OCI-LY7 (cell line): ENCODE measurements at places on chromosomes 3 and 15. TPM values are rescaled to one million over a fixed set of nuclear protein-coding genes. Genes with fewer than 3 reads are reported as not detected.

GRCh38 chr3:133572158-133573053 is 1.1 kb upstream of the CDV3 start:
- peak; percentile 91 for DNase-seq

DNA sequence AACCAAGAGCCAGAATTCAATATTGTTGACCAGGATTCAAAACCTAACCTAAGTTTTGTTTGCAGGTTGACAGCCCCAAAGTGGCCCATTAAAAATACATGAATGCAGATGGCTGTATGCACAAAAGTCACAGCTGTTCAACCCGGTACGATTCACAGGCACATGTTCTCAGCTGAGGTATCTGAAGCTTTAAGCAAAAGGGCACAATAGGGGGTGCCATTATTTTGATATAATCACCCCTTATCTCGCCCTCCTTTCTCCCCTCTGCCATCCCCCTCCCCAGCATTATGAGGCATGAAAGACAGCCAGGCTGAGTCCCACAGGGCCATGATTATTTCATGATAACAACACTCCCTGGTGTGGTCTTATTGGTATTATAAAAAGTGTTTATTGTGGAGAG is 264.9 kb downstream of the EBLN2 start:
- no peak for DNase-seq

DNA sequence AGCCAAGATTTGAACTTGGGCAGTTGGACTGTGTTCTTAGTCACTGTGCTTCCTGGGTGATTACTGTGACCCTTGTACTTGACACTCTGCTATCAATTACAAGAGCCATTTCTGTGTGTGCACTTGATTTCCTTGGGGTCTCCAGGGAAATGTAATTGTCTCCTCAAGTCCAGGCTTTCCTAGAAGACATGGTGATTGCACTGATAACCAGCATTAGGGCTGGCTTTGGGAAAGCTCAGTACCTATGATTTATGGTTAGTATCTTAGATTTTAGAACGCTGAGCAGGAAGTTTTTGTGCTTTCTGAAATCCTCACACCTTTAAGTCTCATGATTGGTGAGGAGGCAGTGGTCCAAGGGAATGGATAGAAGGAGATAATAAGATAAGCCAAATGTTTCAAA is 1.6 kb upstream of the CLDN11 start:
- no peak for DNase-seq

GRCh38 chr3:31958701-31959152 is 22.3 kb downstream of the OSBPL10 start:
- no peak for DNase-seq

GRCh38 chr15:51119120-51119519 is 24.4 kb upstream of the TNFAIP8L3 start:
- no peak for DNase-seq

DNA sequence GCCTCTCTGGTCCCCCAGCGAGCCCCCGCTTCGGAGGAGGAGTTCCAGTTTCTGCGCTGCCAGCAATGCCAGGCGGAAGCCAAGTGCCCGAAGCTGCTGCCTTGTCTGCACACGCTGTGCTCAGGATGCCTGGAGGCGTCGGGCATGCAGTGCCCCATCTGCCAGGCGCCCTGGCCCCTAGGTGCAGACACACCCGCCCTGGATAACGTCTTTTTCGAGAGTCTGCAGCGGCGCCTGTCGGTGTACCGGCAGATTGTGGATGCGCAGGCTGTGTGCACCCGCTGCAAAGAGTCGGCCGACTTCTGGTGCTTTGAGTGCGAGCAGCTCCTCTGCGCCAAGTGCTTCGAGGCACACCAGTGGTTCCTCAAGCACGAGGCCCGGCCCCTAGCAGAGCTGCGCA is 3.5 kb downstream of the PML start:
- no peak for DNase-seq

DNA sequence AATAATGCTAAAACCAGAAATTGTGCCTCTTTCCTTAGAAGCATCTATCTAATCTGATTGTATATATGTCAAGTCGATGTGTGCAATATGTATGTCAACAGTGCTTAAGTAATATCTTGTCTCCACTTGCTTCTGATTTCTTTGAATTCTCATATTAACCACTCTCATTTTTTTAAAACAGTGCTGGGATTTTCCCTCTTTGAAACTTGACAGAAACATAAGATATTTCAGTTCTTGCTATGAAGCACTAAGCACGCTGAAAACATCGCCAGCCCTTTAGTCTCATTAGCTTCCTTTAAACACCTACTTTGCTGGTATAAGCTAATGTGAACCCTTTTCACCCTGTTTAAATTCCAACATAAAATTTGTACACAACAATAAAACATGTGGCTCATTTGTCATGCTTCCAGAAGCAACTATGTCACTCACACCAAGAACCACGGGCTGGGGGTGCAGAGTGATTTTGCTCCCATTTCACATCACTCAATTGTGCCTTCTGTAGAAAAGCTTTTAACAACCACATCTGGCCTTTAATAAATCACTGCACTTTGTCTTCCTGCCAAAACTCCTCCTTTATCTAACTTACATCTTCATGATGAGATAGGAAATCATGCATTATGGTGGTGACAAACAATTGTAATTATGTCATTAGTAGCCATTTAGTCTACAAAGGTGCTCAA is 185.2 kb downstream of the FOXP1 start:
- no peak for DNase-seq

- DNase-seq = peak; percentile 82
These were observed 1.7 kb downstream of the HYAL2 start for GRCh38 chr3:50320853-50321335.

DNA sequence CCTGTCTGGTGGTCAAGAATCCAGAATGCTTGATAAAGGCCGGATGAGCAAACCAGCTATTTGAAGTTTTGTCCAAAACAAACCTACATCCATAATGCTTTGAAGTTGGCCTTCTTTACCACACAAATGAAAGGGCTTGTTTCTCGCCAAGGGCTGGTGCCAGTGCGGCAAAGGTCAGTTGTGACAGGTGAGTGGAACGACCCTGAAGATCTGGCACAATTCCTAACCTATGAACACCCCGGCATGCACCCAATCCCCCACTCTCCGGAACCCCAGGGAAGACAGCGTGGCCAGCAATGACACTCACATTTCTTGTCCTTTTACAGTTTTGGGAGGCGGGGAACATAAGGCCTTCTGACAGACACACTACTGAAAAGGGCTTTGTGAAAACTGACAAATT is 90.6 kb downstream of the ATP10A start:
- no peak for DNase-seq

DNA sequence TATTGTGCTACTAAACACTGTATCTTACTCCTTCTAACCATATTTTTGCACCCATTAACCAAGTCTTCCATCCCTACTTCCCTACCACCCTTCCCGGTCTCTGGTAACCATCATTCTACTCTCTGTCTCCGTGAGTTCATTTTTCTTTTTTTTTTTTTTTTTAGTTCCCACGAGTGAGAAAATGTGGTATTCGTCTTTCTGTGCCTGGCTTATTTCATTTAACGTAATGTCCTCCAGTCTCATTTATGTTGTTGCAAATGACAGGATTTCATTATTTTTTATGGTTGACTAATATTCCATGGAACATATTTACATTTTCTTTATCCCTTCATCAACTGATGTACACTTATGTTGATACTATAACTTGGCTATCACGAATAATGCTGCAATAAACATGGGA is 31.7 kb downstream of the TJP1 start:
- no peak for DNase-seq

DNA sequence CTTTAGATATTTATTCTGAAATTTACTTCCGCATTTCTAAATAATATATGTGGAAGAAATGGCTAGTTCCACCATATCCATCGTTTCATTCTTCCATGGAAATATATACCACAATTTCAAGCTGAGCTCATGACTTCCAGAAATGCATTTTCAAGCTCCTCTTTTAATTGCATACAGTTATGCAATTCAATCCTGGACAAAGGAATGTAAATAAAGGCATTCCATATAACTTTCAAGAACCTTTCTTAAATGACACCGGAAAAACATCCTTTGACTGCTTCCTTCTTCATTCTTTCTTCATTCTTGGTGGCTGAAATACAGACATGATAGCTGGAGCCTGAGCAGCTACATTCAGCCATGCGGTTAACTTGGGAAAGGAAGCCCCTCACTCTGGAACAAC is 185.2 kb upstream of the GADL1 start:
- DNase-seq = no peak

- DNase-seq = no peak
These were observed 148.5 kb downstream of the WDR76 start for GRCh38 chr15:43975326-43975725.

DNA sequence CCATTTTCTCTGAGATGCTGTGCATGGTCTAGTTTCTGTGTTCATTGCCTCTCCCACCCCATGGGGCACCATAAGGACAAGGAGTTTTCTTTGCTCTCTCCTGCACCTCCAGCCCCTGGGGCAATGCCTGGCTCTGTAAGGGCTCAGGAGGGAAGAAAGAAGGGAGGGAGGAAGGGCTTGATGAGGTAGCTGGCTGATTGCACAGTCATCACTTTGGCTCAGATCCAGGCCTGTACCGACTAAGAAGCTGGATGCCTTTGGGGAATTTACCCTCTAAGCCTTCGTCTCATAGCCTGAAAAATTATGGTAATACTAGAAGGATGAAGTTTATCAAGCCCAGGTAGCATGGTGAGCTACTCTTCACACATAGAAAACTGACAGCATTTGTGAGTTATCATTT is 382.9 kb downstream of the GABRG3 start:
- DNase-seq = no peak

- no peak for DNase-seq
These were observed 205.4 kb upstream of the UBE2E1 start for GRCh38 chr3:23600167-23600871.

DNA sequence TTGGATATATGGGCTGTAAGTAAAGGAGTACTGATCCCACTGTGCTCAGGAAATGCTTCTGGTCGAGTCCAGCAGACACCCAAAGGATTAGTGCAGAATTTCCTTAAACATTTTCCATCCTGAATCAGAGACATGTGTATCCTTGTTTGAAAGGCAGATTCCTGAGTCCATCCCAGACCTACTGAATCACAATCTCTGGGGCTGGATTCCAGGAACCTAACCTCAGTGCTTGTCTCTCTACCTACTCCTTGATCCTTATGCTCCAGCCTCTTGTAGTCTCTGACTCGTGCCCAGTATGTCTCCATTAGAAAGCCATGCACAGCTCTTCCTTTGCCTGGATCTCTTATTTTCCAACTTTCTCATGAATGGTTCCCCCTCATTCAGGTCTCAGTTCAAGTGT is 585.8 kb downstream of the NLGN1 start:
- DNase-seq = no peak

GRCh38 chr15:31340047-31340446 is 13.4 kb downstream of the KLF13 start:
- DNase-seq = no peak

DNA sequence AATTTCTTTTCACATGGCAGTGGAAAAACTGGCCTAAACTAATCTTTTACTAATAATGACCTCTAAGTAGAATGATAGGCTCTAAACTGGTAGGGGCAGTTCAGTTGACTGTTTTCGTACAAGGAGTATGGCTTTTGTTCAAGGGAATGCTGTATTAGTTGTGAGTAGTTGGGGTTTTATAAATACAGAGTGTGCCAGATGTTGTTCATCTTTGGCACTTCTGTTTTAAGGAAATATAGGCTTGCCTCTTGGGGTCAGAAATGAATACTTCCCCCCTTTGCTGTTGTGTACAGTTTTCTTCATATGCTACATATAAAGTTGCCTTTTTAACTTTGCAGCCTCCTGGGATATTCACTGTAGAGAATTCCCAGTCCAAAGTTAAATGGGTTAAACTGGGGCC is 181.0 kb upstream of the CGNL1 start:
- no peak for DNase-seq

GRCh38 chr3:146542978-146543377 is 1.4 kb downstream of the PLSCR1 start:
- DNase-seq = no peak

DNA sequence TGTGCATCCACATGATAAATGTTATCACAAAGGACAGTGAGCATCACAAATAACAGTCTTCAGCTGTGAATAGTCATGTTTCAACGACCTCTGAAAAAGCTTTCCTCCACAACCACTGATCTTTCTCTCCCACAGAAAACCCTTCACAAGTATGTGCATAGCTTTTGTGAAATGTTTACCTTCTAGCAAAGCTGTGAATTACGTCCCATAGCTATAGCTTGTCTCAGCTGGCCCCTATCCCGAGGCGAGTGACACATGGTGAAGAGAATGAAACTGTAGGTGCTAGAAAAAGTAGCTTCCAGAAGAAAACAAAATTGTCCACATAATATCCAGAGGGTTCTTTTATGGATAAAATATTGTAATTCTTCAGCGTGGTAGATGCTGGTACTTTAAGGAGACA is 182.0 kb downstream of the FGF12 start:
- DNase-seq = no peak

CDC25A gene
- 72.9 and 75.4 TPM in 2 replicates for total RNA-seq

ZNF609 gene
- 35.1 and 35.4 TPM in 2 replicates for total RNA-seq

PLD1 gene
- total RNA-seq = not detected in 2 replicates

C3orf52 gene
- 11.2 and 17.9 TPM in 2 replicates for total RNA-seq

CRBN gene
- 32.5 and 33.2 TPM in 2 replicates for total RNA-seq

TMEM108 gene
- not detected in 2 replicates for total RNA-seq

FAM81A gene
- total RNA-seq = 37.4 and 40.3 TPM in 2 replicates

POLQ gene
- total RNA-seq = 50.9 and 56.8 TPM in 2 replicates

ACTC1 gene
- not detected in 2 replicates for total RNA-seq

P2RY12 gene
- 0.28 TPM in 1 of 2 replicates, not detected in the other for total RNA-seq

ZPLD1 gene
- not detected in 2 replicates for total RNA-seq

MAP6D1 gene
- 1.1 TPM in 2 replicates for total RNA-seq
